Amniotic epithelial cell (primary cell): ENCODE measurements at places on chromosomes 5 and 9.
A peak's percentile ranks its signal among the peaks of the same experiment; 100 is the strongest.

DNA sequence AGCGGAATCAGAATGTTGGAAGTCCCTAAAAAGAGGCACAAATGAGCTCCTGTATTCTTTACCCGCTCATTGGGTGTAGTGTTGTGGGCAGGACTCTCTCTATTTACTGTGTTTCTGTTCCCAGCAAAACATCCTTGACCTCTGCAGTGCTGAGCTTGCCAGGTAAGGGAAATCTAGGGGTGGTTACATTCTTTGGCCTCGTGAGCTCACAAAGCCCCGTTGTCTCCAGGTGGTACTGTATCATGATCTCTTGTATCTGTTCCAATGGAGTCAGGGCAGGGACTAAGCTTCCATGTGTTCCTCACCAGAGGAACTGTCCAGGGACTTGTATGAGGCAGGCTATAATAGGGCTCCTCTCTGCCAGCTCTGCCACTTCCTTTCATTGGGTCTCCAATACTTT lies 11.8 kb upstream of the IFNA14 start:
- DNase-seq, result no peak

DNA sequence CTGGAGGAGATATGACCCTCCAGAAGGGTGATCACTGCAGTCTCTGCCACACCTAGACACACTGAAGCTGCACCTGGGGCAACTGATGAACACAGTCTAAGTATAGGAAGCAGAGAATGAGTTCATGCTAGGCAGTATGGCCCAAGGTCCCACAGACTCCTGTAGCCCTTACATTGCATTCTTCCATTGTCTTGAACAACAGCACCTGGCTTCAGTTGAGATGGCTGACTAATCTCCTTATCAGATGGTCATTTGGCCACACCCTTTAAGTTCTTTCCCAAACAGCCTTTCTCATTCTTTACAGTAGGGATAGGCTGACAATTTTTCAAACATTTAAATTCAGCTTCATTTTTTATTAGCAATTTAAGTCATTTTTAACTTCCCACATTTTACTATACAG lies 23.1 kb downstream of the CENPK start:
- peak; percentile 11 for DNase-seq

GRCh38 chr9:86836266-86836665 lies 111.0 kb downstream of the GAS1 start:
- DNase-seq, result no peak

DNA sequence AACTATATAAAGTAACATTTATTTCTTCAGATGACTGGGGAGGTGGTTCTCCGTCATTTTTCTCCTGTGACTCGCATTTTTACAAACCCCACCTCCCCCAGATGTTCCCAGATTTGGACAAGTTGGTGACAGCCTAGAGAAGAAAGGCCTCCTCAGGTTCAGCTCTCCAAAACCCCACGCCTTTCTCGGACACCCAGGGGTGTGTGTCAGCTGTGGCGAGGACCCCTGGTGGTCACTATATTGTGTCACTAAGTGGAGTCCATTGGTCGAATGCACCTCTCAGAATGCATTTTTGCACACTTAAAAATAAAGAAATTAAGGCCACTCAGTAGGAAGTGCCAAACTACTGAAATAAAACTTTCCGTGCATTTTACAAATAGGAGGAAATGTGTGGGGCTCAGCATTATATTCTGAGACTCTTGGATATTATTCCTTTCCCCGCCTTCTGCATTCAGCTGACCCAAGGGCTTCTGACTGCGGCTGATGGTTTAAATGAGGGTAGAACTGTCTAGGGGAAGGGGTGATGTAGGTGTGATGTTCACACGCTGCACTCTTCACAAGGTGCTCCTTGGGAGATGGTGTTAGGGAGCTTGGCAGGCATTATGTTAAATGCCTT lies 47.6 kb downstream of the ACO1 start:
- peak; percentile 42 for DNase-seq

GRCh38 chr5:151084363-151084762 lies 3.5 kb upstream of the TNIP1 start:
- peak; percentile 76 for DNase-seq

DNA sequence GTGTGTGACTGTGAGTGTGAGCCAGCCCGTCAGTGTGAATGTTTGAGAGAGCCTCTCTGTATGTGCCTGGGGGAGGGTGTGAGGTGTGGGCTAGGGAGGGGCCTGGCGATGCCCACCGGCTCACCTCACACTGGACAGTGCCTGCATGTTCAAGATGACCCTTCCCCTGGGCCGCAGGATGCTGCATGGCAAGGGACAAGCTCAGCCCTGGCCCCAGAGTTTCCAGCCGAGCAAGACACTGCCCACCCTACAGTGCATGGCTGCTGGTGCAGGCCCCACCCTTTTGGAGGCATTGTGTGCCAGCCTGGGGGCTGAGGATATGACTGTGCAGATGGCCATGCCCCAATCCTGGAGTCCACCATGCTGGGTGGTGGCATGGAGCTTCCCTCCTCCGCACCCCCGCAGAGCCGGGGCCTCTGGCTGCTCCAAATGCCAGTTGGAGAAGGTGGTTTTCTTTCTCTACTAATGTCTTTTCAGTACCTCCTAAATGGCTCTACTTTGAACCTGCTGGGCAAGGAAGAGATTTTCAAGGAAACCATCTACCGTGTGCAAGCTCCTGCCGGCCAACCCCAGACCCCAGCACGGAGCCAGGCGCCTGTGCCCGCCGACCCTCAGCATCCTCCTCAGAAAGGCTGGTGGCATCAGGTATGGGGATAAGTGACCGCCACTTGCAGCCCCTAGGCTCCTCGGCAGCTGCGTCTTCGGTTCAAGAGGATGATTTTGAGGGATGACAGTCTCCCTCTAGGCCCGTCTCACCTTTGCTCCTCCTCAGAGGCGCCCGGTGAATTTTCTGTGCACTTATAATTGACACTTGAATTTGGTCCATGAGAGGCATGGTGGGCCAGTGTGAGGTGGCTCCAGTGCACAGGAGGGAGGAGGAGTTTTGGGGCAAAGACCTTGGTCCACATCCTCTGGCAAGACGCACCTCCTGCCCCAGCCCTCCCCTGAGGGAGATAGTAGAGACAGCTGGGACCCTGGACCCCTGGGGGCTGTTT lies 27.7 kb downstream of the FGD3 start:
- no peak for DNase-seq

DNA sequence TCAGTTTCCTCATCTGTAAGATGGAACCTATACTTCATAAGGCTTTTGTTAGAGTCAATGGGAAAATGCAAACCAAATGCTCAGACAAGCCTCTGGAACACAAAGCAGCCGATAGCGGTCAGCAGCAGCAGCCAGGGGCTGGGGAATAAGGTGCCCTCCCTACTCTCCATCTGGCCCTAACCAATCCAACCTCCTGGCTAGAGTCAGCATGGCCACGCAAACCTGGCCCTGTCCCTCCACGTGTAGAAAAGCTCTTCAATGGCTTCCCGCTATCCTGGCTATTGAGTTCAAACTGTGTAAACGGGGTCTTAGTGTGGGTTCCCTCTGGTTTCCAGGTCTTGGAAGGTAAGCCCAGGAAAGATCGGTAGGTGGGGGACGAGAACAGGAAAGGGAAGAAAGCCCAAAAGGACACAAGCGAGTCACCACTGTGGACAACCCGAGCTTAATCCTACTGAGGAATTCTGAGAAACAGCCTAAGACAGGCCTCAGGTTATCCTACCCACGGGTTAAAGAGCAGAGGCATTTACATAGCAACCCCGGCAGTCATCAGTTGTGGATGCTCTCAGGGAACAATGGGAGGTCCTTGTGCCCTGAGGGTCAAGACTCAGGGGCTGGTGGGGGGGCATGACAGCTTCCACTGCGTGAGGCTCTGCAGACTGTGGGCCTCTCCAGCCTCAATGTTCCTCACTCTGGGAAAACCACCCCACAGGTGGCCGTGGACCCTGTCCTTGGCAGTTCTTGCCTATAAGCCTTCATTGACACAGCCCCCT lies 30.9 kb downstream of the FABP6 start:
- peak; percentile 62 for DNase-seq
